ENCODE measurements at places on chromosomes 4 and X.

GRCh38 chr4:169205075-169205743 is 65.5 kb downstream of the SH3RF1 start:
- DNase-seq, result no peak

DNA sequence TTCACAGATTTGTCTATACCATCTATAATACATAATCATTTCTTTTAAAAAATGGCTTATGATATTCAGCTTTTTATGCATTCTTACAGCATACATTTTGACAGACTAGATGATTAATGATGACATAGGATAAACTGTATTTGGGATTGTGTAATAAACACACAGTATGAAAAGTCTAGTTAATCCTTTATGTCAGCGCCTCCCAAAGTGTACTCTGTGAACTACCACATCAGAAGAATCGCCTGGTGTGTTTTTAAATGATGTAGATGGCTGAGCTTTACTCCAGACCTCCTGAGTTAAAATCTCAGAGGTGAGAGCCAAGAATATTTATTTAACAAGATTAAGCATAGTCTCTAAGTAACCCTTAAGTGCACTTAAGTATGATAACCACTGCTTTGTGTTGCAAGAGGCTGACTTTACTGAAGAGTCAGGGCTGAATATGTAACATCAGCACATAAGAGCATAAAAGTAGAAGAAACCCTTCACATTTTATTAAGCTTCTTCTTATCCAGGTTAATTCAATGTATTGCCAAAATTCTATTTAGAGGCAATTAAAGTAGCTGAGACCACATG is 104.2 kb downstream of the ANK2 start:
- DNase-seq, result no peak

DNA sequence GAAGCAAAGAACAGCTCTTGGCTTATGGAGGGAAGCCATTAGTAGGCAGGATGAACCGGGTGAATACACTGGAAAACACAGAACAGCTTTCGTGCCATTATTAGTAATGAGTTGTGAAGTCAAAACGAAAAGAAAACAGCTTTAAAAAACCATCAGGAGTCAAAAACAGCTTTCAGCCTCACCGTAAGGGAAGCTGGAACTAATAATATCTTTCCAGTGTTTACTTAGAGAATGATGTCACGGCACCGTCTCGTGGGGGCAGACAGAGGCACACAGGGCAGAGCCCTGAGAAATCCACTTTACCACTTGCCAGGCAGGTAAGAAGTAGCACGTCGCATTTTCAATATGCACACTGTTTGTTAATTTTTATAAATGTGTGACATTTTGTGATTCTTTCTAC is 37.9 kb upstream of the HMX1 start:
- DNase-seq, result no peak

DNA sequence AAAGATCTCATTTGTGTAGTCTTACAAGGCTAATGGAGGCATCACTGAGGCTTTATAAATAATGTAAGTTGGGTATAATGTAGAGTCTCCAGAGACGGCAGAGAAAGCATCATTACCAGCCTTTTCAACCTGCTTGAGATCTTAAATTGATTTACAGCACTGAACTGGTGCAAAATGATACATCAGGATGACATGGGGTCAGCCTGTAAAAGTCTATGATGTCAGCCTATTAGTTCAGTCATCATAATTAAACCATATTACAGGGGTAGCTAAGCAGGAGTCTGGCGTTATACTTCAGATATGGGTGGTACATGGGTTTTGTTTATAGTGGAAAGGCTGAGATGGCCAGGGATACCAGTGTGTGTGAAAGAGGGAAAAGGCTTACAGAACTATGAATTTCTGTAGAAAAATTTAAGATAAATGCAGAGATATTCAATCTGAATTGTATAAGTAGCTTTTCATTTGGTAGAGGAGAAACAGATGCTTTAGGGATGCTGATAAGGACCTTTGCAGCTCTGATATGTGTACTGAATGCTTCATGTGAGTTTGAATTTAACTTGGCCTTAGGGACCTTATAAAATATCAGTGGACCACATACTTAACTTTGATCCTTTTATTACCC is 2.7 kb downstream of the SMAD1 start:
- no peak for DNase-seq

GRCh38 chrX:77628294-77629025 is 157.6 kb downstream of the ATRX start:
- DNase-seq, result no peak

- no peak for DNase-seq
These were observed 25.7 kb upstream of the PCDH19 start for GRCh38 chrX:100435726-100436125.

DNA sequence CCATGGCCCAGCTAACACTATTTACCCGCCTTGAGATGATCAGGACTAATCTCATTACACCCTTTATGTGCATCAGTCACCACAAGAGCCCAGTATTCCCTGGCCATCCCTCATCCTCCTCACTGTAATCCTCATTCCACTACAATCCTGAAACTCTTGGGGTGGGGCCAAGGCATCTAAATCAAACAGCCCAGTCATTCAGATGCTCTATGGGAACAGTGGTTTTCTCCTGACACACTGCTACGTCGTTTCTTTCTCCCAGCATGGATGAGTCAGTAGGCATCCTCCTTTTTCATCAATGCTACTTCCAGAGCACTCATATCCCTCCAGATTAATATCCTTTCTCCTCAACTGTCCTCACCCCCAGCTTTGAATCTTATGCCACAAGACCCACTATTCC is 5.6 kb downstream of the SDAD1 start:
- no peak for DNase-seq

- peak; percentile 36 for DNase-seq
These were observed 34.6 kb downstream of the SEPTIN11 start for GRCh38 chr4:76984127-76984526.

GRCh38 chr4:78767350-78767749 is 8.8 kb upstream of the BMP2K start:
- no peak for DNase-seq

DNA sequence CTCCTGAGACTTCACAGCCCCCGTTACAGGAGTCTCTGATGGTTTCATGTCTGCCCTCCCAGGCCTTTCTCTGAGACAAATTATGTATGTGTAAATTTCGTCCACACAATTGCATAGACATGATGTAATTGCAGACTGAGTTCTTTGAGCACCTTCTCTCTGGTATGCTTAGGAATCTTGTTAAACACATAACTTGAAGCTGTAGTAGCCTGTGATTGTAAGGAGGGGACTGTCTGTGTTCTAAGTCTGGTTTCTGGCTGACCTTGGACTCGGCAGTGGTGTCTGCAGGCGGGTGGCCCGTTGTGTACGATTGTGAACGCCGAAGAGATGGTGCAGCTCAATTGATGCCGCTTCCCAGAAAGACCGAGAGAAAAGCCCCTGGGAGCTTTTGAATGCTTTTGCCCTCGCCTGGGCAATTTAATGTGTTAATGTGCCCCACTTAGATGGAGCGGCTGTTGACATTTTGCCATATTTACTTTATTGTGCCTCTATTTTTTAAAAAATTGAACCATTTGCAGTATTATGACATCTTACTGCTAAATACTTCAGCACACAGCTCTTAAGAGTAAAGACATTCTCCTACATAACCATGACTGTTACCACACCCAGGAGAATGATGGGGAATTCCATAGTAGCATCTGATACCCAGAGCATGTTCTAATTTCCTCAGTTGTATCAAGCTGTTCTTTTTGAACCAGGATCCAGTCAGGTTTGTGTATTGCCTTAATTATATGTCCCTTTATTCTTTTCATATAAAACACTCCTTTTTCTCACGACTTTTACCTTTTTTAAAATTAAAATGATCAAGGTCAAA is 58.4 kb upstream of the TADA2B start:
- no peak for DNase-seq

GRCh38 chr4:100224160-100224559 is 33.9 kb upstream of the DDIT4L start:
- DNase-seq, result no peak

DNA sequence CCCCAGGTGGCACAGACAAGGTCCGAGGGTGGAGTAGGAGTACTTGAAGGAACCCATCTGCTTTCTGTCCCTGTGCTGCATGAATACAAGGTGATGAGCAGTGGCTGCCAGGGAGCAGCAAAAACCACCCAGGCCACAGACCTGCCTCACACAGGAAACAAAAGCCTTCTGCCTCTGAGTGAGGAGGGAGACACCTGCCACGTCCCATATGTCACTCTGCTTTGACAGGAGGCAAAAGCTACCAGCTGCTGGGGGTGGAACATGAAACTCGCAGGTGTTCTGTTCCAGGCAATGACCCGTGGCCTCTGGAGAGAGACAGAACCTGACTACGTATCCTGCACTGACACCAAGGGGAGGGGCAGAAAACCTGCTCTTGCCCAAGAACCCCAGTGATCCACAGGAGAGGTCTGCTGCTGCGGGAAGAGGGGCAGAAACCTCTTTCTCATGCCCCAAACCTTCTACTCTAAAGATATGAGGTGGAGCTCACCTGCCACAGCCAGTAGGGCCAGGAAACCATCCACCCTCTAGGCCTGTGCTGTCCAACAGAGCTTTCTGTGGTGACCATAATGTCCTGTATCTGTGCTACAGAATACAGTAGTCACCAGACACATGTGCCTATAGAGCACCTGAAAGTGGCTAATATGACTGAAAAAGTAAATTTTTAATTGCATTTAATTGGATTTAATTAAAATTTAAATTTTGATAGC is 172.9 kb downstream of the PRDM5 start:
- peak; percentile 83 for DNase-seq

DNA sequence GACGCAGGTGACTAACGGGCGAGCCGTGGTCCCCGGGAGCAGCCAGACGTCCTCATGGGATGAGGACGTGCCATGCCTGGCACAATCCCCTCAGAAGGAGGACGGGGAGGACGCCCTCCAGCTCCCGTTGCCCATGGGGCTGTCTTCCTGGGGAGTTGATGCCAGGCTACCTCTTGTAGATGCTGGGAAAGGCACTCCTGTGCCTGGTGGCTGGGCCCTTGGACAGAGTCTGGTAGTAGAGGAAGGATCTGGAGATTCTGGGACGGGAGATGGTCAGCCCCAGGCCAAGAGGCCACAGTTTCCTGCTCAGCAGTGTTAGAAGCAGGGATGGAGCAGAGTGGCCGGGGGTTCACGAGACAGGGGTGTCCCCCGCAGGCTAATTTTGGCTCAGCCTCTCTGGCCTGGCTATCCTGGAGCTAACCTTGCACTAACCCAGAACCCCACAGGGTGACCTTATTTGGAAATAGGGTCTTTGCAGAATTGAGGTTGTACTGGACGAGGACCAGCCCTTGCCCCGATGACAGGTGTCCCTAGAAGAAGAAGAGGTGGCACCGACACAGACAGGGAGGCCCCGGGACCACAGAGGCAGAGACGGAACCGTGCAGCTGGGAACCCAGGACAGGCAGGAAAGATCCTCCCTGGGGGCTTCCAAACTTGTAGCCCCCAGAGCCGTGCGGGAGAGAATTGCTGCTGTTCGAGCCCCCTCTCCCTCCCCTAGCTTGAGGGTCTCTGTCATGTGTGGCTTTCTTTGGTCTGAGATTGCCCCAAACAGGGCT is 50.1 kb upstream of the ADRA2C start:
- DNase-seq, result no peak

GRCh38 chr4:48538358-48538757 is 48.3 kb downstream of the ZAR1 start:
- no peak for DNase-seq

- no peak for DNase-seq
These were observed 521.0 kb downstream of the IQCM start for GRCh38 chr4:149294601-149295000.

DNA sequence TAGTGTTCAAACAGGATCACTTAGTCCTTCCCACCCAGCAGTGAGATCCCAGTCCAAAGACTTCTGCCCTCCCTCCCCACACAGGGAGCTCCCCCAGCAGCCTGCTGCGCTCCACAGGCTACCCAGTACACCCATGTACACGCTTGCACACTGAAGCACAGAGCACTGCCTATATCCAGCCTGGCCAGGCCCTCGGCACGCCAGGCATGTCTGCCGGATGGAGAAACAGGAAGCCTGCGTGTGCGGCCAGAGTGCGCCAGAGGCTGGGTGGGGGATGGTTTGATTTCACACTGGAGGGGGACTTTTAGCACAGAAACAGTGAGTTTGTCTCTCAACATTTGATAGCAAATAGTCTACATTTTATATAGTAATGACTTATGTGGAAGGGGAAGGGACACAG is 833.5 kb upstream of the IGFBP7 start:
- DNase-seq, result no peak

- peak; percentile 76 for DNase-seq
These were observed 694 bp downstream of the PDS5A start for GRCh38 chr4:39976945-39977488.

- DNase-seq, result no peak
These were observed 474.3 kb upstream of the FTHL17 start for GRCh38 chrX:31546126-31546525.

- DNase-seq, result no peak
These were observed 83.2 kb upstream of the IL1RAPL2 start for GRCh38 chrX:104482757-104483156.

DNA sequence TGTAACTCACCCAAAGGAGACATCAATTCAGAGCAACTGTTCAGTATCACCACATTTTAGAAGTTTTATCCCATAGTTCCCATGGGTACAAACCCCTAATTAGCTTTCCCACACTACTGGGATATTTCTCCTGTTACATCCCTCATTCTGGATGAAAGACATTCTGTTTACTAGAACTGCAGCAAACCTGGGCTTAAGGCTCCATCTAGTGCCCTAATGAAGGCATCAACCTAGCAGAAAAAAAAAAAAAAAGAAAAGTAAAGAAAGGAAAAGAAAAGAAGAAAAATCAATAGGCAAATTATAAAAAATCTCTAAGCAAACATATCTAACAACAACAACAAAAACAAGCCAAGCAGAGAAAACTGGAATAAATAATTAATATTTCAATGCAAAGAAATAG is 133.7 kb upstream of the CPXCR1 start:
- DNase-seq, result no peak

DNA sequence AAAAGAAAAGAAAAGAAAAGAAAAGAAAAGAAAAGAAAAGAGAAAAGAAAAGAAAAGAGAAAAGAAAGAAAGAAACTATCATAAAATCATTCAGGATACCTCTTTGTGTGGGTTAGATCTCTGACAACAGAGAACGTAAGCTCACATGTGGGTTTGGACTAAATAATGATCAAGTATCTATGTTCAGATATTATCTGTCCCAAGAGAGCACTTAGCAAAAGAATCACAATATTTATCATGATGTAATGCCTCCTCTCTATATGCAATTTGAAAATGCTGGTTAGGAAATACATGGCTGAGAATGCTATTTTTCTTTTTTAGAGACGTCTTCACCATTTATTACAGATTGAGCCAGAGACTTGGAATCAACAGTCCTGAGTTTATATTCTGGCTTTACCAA is 191.3 kb downstream of the KCNIP4 start:
- no peak for DNase-seq

- no peak for DNase-seq
These were observed 300.3 kb upstream of the IRS4 start for GRCh38 chrX:109036624-109037023.

GRCh38 chr4:187887906-187888305 is 107.7 kb upstream of the ZFP42 start:
- DNase-seq, result no peak

- DNase-seq, result no peak
These were observed 43.7 kb downstream of the TSPAN5 start for GRCh38 chr4:98614662-98615061.

- no peak for DNase-seq
These were observed 64.8 kb downstream of the TAB3 start for GRCh38 chrX:30824275-30824674.
